Vagina (tissue), 2 donors: ENCODE measurements at places on chromosomes 12 and 14. TPM values are rescaled to one million over a fixed set of nuclear protein-coding genes. Genes with fewer than 3 reads are reported as not detected.

- no peaks in the 10 kb centered on the region for H3K27me3 ChIP-seq
- H3K4me1 ChIP-seq = no peaks in the 10 kb centered on the region
- H3K4me3 ChIP-seq = no peak overlapping the region
- no peak overlapping the region for H3K27ac ChIP-seq
- no peaks in the 10 kb centered on the region for H3K36me3 ChIP-seq
Observed at GRCh38 chr14:24817212-24818057, 183.4 kb upstream of the GZMB start.

DNA sequence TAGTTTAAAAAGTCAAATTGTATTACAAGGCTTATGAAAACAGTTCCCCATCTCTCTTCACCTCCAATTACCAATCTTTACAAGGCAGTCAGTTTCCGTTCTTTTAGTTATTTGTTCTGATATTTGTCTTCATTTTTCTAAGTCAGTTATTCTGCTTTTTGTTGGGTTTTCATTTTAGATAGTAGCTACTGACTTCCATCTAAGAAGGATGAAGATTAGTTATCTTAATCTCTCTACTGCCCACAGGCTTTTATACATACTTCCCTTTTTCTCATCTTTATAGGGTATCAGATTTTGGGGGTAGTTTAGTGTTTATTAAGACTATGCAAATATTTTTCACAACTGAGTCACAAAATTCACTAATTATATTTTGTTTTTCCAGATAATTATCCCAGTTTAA, 38.4 kb downstream of the FRS2 start:
- DNase-seq = no peak
- no peak overlapping the region for H3K4me3 ChIP-seq
- H3K27me3 ChIP-seq = no peaks in the 10 kb centered on the region
- H3K27ac ChIP-seq = no peak overlapping the region

GRCh38 chr12:42992826-42993225, 403.3 kb upstream of the PRICKLE1 start:
- H3K36me3 ChIP-seq = no peaks in the 10 kb centered on the region
- no peaks in the 10 kb centered on the region for H3K4me1 ChIP-seq
- H3K4me3 ChIP-seq = no peak overlapping the region
- H3K27me3 ChIP-seq = no peaks in the 10 kb centered on the region

DNA sequence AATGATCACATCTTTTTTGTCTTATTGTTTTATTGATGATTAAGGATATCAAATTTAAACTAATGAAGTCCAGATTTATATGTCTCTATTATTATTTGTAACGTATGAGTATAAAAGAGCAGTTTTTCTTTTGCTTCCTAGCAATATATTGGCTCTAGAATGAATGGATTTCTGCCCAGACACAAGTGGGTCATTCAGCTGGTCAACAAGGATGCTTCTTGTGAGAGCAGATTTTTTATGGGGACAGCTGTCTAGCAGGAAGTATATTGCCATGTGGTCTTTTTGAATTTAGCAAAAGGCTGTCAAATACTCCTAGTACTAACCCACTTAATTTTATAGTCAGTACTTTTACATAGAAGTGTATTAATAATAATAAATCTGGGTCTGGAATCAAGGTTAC, 1071.1 kb upstream of the FLRT2 start:
- H3K36me3 ChIP-seq = no peaks in the 10 kb centered on the region
- no peak overlapping the region for H3K27ac ChIP-seq
- DNase-seq = no peak
- no peaks in the 10 kb centered on the region for H3K27me3 ChIP-seq
- no peaks in the 10 kb centered on the region for H3K4me1 ChIP-seq

The SLC6A12 gene
- total RNA-seq = not detected
